NCI-H446 (cell line): ENCODE measurements at places on chromosomes 12 and 14.

- DNase-seq = no peak
These were observed 69.5 kb downstream of the BTG1 start for GRCh38 chr12:92076101-92076500.

- no peak for DNase-seq
These were observed 92.1 kb downstream of the CHGA start for GRCh38 chr14:93015064-93015463.

DNA sequence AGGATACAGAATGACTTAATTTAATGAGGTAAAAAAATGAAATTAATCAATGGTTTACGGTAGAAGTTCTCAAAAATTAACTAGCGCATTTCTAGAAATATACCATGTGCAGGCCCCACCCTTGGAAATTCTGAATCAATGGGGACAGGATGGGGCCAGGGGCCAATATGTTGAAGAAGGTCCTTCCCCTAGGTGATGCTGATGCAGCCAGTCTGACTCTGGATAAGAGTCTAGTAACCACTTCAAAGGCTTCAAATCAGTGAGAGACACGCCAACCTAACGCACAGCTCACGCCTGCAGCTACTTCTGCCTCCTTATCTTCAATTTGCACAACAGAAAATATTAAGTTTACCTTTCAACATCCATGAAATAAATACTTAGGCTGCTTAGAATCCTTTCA is 14.9 kb downstream of the GIT2 start:
- no peak for DNase-seq

DNA sequence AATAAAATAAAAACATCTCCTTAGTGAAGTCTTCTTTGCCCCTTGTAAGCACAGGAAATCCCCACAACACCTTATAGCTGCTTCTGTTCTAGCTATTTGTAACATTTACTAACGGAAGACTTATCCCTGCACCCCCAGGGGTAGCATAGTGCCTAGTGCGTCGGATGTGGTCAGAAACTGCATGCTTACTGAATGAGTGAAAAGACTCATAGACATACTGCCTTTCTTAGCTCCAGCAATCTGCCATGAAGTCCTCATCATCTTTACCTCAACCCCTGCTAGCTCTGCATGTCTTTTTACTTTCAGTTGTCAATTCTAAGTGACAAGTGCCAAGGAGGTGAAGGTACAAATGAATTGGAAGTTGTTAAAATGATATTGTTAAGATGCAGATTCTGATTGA is 12.9 kb downstream of the RIOX1 start:
- DNase-seq = no peak

DNA sequence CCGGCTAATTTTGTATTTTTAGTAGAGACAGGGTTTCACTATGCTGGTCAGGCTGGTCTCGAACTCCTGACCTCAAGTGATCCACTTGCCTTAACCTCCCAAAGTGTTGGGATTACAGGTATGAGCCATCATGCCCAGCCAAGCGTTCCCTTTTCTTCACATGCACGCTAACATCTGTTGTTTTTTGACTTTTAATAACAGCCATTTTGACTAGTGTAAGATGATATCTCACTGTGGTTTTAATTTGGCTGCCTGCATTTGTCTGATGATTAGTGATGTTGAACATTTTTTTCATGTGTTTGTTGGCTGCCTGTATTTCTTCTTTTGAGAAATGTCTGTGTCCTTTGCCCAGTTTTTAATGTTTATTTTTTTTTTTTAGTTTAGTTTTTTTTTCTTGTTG is 10.2 kb upstream of the YARS2 start:
- DNase-seq = peak; percentile 47

GRCh38 chr12:66537876-66538275 is 141.0 kb downstream of the GRIP1 start:
- DNase-seq = no peak

DNA sequence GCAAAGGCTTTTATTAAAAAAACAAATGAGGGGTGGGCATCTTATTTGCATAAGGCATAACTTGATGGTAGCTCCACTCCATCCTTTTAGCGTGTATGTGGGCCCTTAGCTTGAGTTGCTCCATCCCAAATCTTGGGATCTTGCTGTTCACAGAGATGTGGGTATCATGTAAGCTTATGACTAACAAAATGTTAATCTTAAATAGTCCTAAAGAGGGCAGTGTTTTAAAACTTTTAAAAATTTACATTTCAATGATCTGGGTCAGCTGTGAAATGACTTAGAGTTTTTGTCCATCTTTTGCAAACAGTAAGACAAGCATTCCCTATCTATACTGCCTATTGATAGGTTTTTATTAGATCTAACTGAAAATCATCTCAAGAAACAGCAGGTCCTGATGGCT is 86.0 kb downstream of the SLCO1A2 start:
- DNase-seq = no peak

GRCh38 chr12:127509066-127509778 is 757.7 kb upstream of the TMEM132C start:
- no peak for DNase-seq

DNA sequence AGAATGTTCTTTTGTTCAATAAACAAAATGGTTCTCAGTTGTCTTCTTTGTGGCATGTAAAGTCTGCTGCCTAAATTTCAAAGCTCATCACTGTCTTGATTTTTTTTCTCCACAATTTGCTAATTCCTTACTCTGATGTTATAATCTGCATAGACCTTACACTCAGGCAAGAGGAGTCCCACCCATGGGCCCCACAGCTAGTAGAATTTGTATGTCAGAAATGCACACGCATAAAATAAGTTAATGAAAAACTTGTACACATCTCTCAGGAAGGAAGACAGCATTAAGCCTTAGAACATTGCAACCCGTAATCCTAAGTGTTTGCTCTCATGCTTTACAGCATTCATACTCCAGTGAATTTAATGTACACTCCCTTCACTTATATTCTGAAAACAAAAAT is 280.8 kb downstream of the ATXN7L3B start:
- no peak for DNase-seq

- no peak for DNase-seq
These were observed 155.5 kb downstream of the ZFP36L1 start for GRCh38 chr14:68637106-68638021.

DNA sequence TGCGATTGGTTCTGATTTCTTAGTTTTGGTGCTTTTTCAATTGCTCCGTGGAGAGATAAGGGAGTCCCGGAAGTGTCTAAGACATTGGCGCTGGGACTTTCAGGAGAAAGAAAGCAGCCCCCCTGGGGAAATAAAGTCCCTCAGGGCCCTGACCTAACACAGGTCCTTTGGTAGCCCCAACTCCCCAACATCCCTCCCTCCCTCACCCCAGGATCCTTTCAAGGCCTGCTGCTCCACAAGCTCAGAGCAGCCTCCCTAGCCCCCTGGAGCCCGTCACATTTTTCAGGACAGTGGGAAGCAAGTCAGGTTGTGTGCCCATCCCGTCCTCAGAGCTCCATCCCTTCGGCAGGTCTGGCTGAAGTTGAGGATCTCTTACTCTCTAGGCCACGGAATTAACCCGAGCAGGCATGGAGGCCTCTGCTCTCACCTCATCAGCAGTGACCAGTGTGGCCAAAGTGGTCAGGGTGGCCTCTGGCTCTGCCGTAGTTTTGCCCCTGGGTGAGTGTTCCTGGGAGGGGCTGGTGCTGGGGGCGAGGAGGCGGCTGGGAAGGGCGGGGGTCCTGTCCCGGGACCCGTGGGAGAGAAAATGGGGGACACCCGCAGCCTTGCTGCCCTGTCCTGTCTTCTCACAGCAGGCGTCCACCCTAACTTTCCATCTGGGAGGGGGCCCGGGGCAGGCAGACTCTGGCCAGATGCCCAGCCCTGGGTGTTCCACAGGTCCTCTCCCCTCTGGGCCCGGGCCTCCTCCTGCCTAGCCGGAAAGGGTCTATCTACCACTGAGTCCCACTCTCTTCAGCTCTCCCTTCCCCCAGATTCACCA is 950 bp downstream of the IFI27 start:
- no peak for DNase-seq

DNA sequence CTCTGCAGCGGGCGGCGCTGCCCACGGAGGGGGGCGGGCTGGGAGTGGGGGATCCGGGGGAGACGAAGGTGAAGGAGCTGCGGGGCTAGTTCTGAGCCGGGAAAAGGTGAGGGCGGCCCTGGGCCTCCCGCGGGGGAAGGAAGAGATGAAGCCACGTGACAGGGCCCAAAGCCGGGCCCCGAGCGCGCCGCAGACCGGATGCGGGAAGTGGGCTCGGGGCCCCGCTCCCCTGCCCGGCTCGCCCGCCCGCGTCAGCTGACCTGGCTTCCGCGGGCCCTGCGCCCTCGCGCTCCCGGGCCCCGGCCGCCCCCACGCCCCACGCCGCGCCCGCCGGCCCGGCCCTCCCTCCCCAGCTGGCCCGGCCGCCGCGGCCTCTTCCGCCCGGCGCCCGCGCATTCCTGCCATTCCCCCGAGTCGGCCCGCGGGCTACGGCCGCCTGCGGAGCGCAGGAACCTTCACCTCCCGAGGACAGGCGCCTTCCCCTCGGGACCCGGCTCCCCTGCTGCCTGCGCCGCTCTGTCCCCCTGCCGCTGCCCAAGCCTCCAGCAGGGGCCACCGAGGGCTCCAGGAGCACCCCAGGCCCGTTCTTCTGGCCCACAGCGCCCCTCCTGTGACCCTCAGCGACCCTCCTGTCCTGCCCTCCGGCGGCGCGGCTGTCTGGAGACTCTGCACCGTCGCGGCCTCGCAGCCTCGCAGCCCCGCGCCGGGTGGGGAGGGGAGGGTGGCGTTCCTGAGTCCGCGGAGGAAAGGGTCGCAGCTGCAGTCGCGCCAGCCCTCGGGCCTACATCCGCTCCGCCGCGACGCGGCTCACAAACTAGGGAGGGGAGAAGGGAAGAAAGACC is 20.4 kb downstream of the NINJ2 start:
- no peak for DNase-seq

GRCh38 chr14:88488081-88488480 is 66.7 kb downstream of the PTPN21 start:
- DNase-seq = no peak

DNA sequence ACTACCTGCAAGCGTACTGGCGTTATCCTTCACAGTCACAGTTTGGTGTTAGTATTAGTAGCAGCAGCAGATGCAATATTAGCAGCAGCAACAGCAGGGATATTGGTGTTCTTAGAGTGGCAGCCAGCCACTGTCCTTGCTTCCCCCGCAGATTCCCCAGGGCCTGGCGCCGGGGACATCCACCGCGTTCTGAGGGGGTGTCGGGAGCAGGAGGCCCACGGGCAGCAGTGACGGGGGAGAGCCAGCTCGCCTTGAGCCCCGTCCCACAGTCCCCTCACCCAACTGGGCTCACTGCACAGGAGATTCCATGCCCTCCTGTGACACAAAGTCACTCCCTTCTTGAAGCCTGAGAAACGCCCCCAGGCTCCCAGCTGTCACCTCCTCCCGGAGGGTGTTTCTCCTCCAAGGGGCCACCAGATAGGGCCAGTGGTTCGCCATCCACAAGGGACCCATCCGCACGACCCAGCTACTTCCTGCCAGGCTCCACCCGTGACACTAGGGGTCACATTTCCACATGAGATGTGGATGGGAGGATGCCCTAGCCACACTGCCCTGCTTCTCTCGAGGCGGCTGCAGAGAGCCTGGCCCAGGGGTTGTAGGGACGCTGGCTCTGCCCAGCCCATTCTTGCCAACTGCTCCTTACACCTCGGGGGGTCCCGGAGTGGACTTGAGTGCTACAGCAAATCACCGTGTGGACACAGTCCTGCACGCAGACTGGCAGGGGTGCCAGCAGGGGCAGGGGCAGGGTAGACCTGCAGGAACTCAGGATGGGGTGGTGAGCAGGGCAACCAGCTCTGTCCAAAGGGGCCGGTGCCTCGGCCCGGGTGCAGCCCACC is 123.1 kb downstream of the PIWIL1 start:
- DNase-seq = no peak

GRCh38 chr14:95208598-95208997 is 51.3 kb upstream of the DICER1 start:
- no peak for DNase-seq

DNA sequence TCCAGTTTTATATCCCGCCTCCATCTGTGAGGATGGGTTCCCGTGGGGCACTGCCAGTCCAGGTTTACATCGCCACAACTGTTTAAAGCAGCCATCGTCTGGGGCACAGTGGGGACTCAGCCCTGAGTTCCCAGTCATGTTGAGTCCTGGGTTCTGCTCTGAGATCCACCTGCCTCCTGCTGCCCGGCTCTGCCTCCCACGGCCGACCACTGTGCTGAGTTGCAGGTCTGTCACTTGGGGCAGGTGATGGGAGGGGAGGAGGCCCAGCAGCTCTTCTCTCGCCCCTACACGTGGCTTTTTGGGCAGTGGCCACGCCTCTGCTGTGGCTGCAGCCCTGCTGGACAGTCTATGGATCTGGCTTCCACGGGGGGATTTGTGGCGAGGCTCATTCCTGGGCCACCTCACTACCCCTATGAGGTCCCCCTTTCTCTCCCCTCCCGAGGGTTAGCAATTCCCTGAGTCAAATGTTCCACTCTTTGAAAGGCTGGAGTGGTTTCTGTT is 143.0 kb downstream of the ADGRD1 start:
- DNase-seq = no peak

GRCh38 chr14:61288228-61288627 is 7.1 kb upstream of the TMEM30B start:
- no peak for DNase-seq

- DNase-seq = no peak
These were observed 12.5 kb upstream of the SCARB1 start for GRCh38 chr12:124876171-124876570.

DNA sequence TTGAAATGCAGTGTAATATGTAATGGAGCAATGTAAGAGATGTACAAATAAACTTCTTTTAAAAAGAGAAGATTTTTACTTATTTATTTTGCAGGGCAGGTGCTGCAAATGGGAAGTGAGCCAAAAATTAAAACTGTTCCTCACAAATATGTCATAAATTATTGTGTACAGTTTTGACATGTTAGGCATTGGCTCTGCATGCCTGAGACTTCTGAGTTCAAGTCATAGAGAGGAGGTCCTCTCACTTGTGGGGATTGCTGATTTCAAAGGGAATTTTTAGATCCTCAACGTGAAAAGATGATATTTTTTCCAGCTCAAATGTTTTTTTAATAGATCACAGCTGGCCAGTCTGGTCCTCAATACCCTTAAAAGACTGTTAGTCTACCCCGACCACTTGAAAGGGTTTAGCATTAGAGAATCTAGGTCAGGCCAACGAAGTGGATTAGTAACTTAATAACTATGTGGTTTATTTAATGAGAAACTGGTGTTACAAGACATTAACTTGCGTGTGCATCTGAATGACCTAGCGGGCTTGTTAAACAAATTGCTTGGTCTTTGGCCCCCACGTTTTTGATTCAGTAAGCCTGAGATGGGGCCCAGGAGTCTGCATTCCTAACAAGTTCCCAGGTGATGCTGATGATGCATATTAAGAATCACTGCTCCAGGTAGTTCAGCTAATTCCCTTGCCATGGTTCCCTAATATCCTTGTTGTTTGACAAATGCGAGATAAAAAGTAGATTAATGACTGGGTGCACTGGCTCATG is 30.9 kb upstream of the WDR89 start:
- DNase-seq = no peak

GRCh38 chr12:49413796-49414195 is 46.5 kb downstream of the SPATS2 start:
- DNase-seq = no peak

- no peak for DNase-seq
These were observed 89.1 kb downstream of the LRRK2 start for GRCh38 chr12:40313928-40314327.

DNA sequence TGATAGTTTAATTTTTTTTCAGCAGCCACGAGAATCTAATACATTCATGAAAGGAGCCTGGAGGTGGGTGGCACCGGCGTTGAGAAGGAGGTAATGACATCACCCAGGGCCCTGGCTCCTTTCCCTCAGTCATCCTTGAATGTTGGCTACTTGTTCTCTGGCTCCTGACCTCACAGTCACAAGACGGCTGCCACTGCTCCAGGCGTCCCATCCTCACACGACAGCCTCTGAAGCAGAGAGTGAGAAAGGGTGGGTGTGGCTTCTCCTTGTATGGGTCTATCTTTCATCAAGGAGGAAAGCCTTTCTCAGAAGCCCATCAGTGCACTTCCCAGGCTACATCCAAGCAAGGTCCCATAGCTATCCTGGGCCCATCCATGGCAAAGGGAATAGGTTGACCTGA is 207.6 kb upstream of the C14orf180 start:
- DNase-seq = no peak
